Stimulated activated CD8-positive, alpha-beta memory T cell treated with anti-CD3 and anti-CD28 coated beads, Interleukin-15, amount 100 ng/mL, for 24 hours (primary cell): ENCODE measurements at places on chromosomes 11 and 22.

- no peak for DNase-seq
Observed at GRCh38 chr11:72618803-72619202, 55.4 kb downstream of the PDE2A start.

DNA sequence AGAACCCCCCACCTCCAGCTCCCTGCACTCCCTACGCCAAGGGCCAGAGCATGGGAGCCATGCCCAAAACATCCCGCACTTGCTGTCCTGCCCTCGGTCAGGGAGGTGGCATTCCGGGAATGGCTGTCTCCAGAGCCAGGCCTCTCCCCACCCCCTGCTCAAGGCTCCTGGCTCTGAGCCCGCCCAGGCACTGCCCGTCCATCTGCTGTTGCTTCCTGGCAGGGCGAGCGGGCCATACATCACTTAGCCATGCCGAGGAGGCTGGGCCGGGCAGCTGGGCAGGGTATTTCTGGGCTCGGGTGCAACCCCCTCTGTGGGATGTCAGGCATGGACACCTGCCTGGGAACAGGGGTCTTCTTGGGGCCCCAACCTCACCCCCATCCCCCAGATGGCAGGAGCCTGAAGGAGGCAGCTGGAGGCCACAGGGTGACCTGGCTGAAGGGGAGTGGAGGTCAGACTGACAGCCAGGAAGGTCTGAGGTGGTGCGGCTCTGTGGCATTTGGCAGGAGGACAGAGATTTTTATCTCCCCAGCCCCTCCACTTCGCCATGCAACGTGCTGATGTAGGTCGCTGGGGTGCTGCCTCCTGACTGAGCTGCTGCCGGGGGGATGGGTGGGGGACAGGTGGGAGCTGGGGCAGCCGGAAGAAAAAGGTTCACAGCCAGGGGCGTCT lies 8.7 kb upstream of the CABP7 start:
- DNase-seq, result no peak

DNA sequence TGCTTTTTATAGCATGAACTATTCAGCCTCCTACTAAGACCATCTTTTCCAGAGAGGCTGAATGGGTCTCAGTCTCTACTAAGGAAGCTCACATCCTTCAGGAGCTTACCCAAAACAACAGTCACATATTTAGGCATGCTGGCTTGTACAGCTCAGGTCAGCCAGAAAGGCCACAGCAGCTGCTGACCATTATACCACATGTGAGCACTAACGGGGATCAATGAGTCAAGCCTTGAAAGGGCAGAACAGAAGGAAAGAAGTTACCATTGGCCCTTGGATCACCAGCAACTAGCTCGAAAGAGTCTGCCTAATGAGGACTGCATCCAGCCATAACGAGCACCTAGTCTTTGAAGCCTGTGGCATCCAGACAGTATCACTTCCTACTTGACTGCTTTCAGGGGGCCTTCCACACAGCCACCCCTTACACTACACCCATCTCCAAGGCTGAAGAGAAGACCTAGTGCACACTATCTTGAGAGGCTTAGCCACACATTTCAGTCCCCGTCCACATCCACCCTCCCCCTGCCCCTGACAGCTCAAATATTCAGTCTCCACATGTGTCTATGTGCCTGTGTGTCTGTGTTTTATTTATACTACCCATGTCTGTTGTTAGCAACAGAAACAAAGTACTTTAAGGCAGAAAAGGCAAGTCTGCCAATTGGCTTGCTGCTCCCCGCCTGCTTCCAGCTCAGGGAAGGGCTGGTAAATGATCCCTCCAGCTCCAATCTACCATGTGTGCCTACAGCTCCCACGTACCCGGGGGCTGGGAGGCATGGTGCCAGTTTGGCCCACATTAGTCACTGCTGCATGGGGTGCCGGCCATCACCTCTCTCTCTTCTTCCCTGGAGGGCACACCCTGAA lies 95.5 kb downstream of the RPL27A start:
- no peak for DNase-seq

DNA sequence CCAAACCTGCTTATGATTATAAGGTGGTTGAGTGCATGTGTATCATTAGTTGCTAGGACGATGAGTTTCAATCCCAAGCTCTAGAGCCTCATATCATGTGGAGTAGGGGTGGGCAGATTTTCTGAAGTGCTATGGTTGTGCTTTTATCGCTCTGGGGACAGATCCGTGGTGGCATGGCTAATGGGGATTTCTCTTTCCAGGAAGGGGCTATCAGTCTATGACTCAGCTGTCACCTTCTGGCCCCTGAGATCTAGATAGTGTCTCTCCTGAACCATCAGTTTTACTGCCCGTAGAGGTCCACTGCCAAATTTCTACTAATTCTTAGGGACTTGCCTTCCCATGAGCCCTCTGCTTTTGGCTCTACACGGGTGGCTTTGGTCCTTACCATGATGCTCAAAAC lies 51.8 kb downstream of the FDX1 start:
- DNase-seq, result no peak

DNA sequence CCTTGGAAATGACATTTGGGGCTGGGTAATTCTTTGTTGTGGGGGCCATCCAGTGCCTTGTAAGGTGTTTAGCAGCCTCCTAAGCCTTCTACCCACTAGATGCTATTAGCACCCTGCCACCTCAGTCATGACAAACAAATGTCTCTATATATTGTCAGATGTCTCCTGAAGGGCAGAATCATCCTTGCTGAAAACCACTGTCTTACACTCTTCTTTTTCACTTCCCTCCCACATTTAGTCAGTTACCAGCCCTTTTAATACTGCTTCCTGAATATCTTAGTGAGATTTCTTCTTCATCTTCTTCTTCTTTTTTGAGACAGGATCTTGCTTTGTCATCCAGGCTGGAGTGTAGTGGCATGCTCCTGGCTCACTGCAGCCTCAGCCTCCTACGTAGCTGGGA lies 33.1 kb downstream of the TNRC6B start:
- no peak for DNase-seq

DNA sequence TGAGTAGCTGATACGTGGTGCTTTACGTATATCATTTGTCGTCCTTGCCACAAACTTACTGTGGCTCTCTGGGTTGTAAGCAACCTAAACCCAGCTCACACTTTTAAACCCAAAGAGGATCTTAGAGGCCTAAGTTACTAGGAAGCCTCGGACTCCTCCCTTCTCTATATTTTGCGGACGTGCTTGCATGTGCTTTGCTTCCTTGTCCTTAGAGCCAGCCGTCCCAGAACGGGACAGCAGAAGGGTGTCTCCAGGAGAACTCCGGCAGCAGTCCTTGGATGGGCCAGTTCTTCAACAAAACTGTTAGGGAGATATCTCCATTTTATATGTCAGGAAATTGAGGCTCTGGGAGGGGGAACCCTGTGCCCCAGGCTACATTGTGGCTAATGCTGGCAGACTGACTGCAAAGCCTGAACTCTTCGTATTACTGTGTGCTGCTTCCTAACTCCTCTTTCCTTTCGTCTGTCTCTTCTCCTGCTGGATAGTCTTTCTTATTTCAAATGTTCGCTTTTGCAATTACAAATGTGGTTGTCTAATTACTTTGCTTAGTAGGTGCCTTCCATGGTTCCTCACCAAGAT lies 33.8 kb downstream of the TNRC6B start:
- no peak for DNase-seq

GRCh38 chr11:120229451-120230424 lies 10.2 kb upstream of the POU2F3 start:
- no peak for DNase-seq

DNA sequence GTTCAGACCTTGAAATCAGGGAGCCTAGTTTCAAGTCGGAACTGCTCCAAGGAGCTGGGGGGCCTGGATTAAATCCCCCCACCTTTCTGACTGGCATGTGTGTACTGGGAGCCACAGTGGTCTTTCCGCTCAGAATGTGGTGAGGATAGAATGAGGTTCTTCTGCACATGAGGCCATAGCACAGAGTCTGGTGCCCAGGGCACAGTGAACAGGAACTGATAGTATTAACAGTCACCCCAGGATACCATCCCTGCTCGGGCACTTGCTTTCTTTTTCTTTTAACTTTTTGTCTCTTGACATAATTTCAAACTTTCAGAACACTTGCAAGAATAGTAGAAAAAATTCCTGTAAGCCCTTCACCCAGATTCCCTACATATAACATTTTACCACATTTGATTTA lies 28.8 kb downstream of the LMO1 start:
- DNase-seq, result no peak

DNA sequence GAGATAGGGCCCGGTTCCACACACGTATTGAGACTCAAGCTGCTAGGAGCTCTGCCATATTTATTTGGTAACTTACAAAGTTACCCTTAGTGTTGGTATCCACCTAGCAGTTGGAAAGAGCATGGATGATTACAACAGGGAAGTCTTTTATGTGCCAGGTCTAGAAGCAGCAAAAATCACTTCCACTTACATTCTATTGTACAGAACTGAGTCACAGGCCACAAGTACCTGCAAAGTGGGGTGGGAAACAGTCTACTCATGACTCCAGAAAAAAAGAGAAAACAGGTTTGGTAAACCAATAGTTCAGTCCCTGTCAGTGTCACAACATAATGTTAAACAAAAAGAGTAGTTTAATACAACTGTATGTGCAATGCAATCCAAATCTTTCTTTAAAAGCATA lies 279.6 kb upstream of the PITPNB start:
- DNase-seq, result no peak

- no peak for DNase-seq
Observed at GRCh38 chr11:122737951-122738693, 82.6 kb downstream of the UBASH3B start.

GRCh38 chr11:93225662-93226061 lies 27.9 kb upstream of the SLC36A4 start:
- DNase-seq, result no peak

- DNase-seq, result no peak
Observed at GRCh38 chr11:110463153-110463552, 33.4 kb downstream of the FDX1 start.

- no peak for DNase-seq
Observed at GRCh38 chr11:44207292-44207691, 102.6 kb downstream of the ALX4 start.

GRCh38 chr11:111770581-111771134 lies 4.5 kb upstream of the PPP2R1B start:
- no peak for DNase-seq

- no peak for DNase-seq
Observed at GRCh38 chr11:13952221-13952620, 10.3 kb upstream of the SPON1 start.

GRCh38 chr11:103234974-103235373 lies 125.7 kb downstream of the DYNC2H1 start:
- DNase-seq, result no peak

GRCh38 chr22:48424201-48424627 lies 1403.5 kb downstream of the BRD1 start:
- DNase-seq, result no peak

DNA sequence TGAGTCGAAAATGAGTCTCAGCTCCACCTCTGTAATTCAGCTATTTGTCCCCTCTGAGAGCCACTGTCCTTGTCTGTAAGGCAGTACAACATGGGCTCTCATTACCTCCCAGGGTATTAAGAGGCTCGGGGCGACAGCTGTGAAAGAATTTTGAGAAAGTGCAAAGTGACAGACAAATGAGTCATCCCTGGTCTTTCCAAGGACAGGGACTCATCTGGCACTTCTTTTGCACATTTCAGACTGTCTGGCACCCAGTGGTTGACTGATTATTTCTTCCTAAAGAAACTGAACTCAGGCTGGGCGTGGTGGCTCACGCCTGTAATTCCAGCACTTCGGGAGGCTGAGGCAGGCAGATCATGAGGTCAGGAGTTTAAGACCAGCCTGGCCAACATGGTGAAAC lies 62.1 kb upstream of the ARFGAP3 start:
- DNase-seq, result no peak

DNA sequence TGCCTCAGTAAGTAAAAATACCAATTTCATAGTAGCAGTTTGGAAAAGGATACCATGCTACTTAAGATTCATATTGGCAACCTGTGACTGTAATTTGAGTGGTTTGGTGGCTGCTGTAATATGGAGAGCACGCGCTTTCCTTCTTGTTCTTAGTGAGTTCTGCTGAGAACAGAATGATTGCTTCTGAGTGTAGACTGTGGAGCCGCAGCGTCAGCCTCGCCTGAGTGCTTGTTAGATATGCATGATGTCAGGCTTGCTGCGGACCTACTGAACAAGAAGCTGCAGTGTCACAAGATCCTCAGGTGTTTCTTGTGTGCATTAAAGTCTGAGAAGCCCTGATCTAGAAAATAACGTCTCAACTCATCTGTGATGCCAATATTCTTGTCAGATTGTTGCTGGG lies 143.2 kb downstream of the ARHGAP42 start:
- DNase-seq, result no peak

DNA sequence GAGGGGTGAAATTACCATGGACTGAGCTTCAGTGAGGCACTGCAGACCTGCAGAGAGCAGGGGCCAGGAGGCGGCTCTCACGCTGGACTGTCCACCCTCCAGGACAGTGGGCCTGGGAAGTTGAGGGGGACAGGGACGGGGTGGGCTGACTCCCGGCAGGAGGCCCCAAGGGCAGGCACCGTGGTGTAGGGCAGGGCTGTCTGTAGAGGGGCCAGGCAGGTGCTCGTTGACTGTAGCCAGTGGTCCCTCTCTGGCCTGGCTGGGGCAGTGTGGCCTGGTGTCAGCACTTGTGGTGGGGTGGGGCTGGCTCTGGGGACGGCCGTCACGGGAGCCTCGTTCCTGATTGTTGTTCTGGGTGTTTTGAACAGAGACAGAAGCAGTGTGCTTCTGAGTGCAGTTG lies 46.4 kb downstream of the MUC6 start:
- DNase-seq, result no peak

DNA sequence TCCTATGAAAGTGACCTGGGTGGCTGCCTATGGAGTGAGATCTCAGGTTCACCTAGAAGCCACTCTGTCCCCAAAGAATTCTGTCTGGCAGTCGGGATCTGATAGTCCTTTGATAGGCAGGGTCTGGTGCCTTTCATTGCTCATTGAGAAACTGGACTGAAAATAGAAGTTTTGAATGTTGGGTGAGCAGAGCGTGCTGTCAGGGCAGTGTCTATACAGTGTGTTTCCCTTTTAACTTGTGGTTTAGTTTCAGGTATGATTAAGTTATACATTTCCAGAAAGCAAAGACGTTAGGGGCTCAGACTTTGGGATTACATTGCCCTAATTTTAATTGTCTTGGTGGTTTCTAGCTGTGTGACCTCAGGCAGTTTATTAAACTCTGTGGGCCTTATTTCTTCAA lies 111.3 kb upstream of the PAX6 start:
- DNase-seq, result no peak

DNA sequence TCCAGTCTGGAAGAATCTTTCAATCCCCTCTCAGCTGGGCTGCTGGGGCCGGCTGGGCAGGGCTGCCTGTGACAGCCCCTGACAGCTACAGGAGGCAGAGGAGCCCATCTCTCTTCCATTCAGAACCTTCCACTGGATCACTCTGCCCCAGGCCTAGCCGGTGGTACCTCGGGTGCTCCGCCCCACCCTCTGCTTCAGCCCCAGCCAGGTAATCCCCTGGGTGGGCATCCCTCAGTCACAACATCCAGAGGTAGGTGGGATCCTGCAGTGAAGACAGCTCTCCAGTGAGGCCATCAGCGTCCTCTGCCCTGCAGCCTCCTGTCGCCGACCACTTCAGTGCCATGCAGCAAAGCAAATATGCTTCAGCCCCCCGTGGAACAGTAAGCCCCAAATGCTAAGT lies 223.7 kb downstream of the DSCAML1 start:
- no peak for DNase-seq

GRCh38 chr22:17065433-17065832 lies 19.4 kb upstream of the IL17RA start:
- DNase-seq, result no peak
